ENCODE measurements at places on chromosomes 4 and X. TPM values are rescaled to one million over a fixed set of nuclear protein-coding genes. Genes with fewer than 3 reads are reported as not detected.

GRCh38 chr4:2064276-2064991 is 5.3 kb downstream of the NAT8L start:
- no peak for DNase-seq

DCAF12L2 gene
- 0.05 TPM for polyA plus RNA-seq

GRCh38 chr4:149584722-149585121 is 230.9 kb downstream of the IQCM start:
- DNase-seq = no peak

DNA sequence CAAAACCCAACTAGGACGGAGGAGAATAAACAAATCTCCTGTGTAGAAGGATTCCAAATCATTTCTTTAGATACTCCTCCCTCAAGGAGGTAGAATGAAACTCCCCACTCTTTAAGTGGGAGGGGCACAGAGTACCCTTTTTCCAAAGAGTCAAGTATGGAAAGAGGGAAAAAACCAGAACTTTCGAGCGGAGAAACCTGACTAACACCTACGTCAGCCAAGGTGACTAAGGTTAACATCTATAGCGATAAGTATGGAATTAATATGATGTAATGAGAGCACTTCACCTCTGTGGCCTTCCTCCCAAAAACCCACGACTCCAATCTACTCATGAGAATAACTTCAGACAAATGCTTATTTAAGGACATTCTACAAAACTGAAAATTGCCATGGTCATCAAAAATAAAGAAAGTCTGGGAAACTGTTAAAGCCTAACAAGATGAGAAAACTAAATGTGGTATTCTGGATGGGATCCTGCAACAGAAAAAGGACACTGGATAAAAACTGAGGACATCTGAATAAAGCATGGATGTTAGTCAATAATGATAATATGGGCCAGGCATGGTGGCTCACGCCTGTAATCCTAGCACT is 157.0 kb upstream of the MAP3K15 start:
- no peak for DNase-seq

DNA sequence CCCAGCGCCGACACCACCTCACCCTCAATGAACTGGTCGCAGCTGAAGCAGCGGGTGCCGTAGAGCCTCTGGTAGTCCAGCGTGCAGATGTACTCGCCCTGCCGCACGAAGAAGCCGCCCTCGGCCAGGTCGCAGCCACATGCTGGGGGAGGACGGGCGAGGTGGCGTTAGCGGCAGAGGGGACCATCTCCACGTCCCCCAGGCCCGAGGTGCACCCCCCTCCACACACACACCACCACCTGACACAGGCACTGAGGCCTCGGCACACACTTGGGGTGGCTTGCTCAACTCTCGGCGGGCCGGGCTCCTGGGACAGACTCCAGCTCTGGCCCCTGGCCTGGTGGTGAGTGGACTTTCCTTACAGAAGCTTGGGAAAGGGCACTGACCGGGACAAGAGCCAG is 61.5 kb downstream of the ABLIM2 start:
- DNase-seq = no peak
